Activated naive CD8-positive, alpha-beta T cell treated with anti-CD3 and anti-CD28 coated beads, Interleukin-2, amount 10 ng/mL, durations not matched to agents 7 days and 5 days (primary cell): ENCODE measurements at places on chromosomes 4 and X.

GRCh38 chr4:124433500-124433899, 279.0 kb downstream of the ANKRD50 start:
- DNase-seq, result no peak

DNA sequence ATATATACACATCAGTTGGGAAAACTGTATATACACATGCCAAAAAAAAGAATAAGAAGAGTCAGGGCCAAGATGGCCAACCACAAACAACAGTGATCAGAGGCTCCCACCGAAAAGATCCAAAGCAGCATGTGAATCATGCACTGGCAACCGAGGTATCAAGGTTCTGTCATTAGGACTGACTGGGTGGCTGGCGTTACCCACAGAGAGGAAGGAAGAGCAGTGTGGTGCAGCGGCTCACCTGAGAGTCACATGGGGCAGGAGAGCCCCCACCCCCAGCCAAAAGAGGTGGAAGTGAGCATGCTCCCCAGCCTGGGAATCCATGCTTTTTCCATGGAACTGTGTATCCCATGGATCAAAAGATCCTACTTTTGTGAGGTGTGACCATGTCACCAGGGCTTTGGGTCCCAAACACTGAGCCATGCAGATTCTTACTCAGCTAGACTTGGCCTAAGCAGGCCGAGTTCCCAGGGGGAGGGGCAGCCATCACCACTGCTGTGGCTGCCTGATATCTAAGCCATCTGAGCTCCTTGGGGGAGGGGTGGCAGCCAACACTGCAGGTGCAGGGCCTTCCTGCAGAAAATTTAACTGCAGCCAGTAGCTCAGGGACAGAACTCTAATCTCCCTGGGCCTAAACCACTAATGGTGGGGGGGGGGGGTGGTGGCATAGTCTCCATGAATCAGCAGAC, 52.8 kb downstream of the P2RY10 start:
- DNase-seq, result peak; percentile 42

- no peak for DNase-seq
Measured at GRCh38 chrX:32571579-32571978, 639.8 kb downstream of the DMD start.

DNA sequence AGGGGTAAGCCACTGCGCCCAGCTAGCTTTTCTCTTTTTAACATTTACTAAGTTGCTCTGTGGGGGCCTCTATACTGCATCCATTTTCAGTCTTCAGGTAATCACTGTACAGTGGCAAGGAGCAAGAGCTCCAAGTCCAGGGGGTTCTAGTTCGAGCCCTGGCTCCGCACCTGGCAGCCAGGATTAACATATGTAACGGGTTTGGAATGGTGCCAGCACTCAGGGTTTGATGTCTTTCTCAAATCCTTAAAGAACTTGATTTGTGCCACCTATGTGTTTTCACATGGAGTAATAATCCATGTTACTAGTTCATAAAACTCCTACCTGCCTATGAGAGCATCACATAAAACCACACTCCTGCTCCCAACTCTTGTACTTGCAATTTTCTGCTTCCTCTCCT, 4.5 kb downstream of the GRPEL1 start:
- DNase-seq, result no peak

- DNase-seq, result no peak
Measured at GRCh38 chr4:148812101-148812500, 369.9 kb upstream of the NR3C2 start.

- no peak for DNase-seq
Measured at GRCh38 chr4:47442980-47443379, 20.5 kb downstream of the COMMD8 start.

DNA sequence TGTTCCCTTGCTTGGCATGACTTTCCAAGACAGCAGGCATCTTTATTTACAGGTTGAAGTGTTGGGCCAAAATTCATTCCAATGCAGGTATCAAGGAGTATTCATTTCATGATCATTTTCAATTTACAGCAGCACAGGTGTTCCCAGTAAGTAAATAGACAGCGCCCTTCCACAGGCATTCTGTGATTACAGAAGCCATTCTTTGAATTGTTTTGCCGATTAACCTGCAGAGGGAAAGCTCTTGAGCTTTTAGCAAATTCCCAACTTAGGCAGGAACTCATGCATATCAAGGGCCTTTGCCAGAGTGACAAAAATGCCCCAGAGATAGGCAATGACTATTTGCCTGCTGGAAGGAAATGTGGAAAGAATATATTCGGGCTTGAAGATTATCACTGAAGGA, 6.8 kb downstream of the TXK start:
- no peak for DNase-seq

GRCh38 chr4:157664726-157665125, 444.2 kb downstream of the GRIA2 start:
- DNase-seq, result no peak

DNA sequence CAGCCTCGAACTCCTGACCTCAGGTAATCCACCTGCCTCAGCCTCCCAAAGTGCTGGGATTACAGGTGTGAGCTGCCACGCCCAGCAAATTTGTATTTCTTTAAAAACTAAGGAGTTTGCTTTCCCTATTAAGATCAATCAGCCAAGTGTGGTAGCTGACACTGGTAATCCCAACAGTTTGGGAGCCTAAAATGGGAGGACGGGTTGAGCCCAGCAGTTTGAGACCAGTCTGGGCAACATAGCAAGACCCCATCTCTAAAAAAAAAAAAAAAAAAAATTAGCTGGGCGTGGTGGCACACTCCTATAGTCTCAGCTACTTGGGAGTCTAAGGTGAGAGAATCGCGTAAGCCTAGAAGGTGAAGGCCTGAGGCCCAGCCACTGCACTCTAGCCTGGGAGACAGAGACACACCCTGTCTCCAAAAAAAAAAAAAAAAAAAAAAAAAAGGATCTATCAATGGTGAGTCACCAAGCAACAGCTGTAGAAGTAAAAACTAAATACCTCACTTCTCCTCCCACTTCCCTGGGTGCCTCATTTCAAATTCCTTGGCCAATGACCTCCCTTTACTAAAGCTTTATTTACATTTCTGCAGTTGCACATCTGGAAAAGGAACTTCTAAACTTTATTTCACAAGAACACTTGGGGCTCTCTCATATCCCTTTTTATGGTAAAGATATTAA, 54.5 kb downstream of the LDB2 start:
- no peak for DNase-seq

- DNase-seq, result no peak
Measured at GRCh38 chrX:77977095-77977494, 7.7 kb upstream of the PGAM4 start.

DNA sequence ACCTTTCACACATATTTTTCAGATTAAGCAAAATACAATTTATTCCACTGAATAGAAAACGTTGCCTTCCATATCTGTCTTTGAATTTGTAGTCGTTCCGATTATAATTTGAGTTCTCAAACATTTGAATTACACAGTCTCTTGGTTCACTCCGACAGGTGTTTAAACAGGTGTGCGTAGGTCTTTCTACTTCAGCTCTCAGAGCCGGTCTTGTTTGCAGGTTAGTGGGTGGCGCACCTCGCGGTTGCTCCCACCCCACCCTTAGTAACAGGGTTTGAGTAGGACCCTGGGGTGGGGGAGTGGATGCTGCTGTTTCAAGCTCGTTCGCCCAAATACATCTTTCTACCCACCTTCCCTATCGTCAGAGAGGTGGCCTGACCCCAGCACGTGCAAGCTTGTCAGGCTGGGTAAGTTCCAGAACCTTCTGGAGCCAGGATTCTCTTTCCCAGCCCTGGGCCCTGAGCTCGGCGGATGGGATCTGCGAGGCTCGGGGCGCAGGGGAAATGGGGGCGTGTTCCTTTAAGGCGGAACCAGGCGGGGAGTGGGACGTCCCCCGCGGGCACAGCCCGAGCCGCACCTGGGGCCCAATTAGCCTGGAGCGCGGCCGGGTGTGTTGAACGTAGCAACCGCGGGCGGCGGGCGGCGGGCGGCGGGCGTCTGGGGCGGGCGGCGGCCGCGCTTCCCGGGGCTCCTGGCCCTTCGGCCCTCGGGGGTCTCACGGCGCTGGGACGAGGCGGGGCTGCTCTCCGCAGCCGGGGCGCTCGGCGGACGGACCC, at the start of gene FAM149A:
TSS of gene FAM149A (plus strand) at position 591 of the 776 bp plus-strand sequence.
- peak; percentile 56 for DNase-seq

GRCh38 chrX:1534301-1535168, 2.5 kb downstream of the P2RY8 start:
- DNase-seq, result peak; percentile 69

- no peak for DNase-seq
Measured at GRCh38 chr4:163395758-163396157, 52.1 kb downstream of the NPY5R start.

DNA sequence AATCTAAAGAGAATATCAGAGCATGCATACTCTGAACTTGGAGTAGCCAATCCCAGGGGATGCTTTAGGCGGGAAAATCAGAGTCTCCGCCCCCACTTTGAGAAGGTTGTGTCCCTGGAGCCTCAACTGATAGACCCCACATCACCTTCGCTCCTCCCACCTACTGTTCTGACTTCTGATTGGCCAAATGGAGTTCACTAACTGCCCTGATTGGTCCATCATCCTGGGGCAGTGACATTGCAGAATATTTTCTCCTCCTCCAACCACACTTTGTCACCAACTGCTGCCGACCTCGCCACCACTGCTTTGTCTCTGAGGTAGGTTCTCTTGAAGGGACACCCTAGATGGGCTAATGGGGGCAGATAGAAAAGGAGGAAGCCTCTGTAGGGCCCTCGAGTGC, 22.7 kb upstream of the SPACA5B start:
- no peak for DNase-seq

- DNase-seq, result no peak
Measured at GRCh38 chrX:124887572-124887971, 432.1 kb upstream of the TEX13C start.

DNA sequence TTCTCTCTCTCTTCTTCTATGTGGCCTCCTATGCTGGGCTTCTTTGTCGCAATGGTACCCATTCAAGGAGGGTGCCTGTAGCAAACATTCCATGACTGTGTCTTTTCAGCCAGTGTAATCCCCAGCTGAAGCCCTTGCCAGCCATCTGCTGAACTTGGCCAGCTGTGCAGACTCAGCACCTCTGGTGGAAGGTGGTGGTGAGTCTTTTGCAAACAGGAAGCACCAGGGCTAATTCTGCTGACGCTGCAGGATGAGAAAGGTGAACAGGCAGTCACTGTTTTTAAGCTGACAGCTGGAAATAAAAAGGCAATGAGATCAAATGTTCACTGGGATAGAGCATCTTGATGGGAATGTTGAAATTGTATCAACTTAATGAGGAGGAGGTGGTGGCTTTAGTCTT, 298.7 kb upstream of the CLNK start:
- no peak for DNase-seq

DNA sequence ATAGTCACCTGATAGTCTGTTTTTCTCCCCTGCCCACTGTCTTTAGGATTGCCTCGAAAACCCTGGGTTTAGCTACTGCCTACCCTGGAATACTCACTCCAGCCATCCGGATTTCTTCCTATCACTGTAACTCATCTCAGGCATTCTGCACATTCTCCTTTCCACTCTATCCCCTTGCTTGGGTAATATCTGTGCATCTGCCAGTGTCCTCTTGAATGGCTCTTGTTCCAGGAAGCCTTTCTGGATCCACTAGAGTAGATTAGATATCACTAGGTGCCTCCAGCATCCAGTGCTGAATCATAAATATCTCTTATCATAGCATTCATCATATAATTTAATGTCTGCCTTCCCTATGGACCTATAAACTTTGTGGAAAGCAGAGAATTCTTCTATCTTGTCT, 17.1 kb upstream of the GALNT7 start:
- DNase-seq, result no peak

DNA sequence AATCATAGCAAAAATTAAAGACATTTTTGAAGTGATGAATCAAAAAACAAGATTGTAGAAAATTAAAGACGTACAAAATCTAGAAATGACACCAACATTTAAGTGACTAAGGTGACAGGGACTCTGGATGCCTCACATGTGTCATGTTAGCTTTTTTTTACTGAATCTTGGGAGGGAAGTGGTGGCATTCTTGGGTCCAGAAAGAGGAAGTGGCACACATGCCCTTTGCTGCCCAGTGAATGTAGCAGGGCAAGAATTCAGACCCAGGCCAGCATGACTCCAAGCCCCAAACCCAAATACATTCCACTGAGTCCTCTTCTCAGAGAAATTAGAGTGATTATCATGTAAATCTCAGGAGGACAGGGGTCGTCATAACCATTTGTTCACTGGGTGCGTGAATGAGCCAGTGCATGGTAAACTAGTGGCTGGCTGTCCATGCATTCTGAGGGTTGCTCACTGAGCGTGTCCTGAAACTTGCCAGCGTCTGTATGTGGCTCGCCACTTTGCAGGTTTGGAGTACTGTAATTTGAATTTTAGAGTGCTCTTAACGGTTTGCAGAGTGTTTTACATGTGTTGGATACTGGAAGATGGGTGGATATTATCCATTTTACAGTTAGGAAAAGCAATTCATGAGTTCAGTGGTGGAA, 55.4 kb upstream of the TBC1D14 start:
- DNase-seq, result no peak

DNA sequence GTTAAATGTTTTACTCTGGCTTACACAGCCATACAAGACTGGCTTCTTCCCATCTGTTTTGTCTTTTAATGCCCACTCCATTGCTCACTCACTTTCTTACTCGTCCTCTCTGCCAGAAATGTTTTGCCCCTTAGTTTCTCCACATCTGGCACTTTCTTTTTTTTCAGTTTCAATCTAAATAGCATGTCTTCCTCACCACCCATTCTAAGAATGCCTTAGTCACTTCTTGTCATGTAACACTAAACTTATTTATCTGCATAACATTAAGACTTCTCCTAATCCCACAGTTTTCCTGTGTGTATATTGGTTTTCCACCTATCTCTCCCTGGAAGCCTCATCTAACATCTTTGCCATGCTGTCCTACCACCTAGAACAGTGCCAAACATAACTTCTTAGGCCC, 119.3 kb downstream of the ADAMTS3 start:
- no peak for DNase-seq

GRCh38 chrX:100636321-100636991, at the start of gene TSPAN6:
TSPAN6 (minus strand) TSS chrX:100636806; CDS start chrX:100636694, 112 bp downstream.
- DNase-seq, result peak; percentile 66

GRCh38 chrX:44971674-44972073, 98.7 kb downstream of the KDM6A start:
- DNase-seq, result no peak

DNA sequence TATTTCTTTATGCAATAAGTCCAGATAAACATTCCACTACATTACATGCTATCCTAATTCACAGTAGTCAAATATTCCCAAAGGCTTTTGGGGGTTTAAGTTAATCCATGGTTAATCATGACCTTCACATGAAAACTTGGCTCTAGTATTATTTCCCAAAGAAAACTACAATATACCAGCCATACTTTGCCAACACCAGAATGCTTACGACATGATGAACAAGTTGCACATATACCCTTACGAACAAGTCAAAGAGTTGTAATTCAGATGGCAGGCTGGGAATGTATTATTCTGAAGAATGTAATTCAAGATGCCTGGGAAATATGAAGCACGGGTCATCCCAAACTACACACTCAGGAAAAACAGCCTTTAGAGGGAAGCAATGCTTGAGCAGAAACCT, 499.6 kb downstream of the PPARGC1A start:
- no peak for DNase-seq

- no peak for DNase-seq
Measured at GRCh38 chrX:64395568-64395929, 297 bp upstream of the MTMR8 start.

GRCh38 chr4:103098756-103099440, 736 bp downstream of the BDH2 start:
- DNase-seq, result no peak
